ENCODE measurements at places on chromosomes 12 and 14.

DNA sequence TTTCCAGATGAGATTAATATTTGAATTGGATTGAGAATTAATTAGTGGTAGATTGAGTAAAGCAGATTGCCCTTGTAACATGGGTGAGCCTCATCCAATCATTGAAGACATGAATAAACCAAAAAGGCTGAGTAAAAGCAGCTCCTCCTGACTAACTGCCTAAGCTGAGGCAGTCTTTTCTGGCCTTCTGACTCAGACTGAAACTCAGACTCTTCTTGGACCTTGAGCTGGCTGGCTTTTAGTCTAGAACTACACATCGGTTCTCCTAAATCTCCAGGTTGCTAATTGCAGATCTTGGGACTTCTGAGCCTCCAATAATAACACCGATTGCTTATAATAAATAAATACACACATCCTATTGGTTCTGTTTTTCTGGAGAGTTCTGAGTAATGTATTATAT lies 24.0 kb downstream of the FKBP11 start:
- no peak for DNase-seq

DNA sequence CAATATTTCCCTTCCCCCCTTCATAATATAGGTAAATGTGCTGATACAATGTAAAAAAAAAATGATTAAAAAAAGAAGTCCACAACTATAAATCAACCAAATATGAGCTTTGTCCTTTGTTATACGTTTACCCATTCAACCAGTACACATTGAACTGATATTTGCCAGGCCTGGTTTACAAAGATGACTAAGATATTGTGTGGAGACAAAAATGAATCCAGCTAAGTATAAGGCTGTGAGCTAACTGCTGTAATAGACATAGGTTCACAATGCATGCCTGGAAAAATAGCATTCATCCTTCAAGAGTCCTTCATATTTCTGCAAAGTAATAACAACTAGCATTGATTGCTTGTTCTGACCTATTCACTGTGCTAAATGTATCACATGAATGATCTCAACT lies 6.9 kb downstream of the C12orf56 start:
- DNase-seq, result no peak

- DNase-seq, result no peak
These were observed 18.6 kb downstream of the AICDA start for GRCh38 chr12:8594072-8594471.

DNA sequence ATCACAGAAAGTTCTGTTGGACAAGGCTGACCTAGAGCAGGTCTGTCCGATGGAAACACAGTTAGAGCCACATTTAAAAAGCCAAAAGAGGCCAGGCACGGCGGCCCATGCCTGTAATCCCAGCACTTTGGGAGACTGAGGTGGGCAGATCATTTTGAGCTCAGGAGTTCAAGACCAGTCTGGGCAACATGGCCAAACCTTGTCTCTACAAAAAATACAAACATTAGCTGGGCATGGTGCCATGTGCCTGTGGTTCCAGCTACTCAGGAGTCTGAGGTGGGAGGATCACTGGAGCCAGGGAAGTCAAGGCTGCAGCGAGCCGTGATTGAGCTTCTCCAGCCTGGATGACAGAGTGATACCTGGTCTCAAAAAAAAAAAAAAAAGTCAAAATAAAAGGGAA lies 14.9 kb downstream of the UBE3B start:
- no peak for DNase-seq

DNA sequence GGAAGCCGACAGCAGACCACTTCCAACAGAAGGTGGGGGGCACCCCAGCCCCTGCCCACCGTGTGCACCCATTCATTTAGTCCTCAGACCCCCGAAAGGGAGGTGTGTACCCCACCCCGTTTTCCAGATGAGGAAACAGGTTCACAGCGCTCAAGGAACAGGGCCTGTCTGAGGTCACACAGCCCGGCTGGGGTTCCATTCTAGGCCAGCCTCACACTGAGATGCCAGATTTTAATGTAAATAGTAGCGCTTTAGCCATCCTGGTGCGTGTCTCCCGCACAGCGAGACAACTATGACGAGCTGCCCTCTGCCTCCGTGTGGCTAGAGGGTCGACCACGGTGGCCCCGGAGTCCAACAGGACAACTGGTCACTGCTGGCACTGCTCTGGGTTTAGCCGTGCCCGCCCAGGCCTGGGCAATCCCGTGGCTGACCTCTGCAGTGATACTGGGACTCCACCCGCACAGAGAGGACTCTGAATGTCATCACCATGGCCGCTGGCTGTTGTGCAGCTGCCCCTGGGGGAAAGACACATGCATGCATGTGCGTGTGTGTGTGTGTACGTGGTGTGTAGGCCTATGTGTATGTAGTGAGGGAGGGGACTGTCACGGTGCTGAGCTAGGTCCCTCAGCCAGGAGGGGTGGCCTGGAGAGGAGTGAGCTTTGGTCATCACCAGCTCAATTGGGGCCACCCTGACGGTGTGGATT lies 31.6 kb downstream of the BEGAIN start:
- no peak for DNase-seq

- no peak for DNase-seq
These were observed 956.6 kb downstream of the LRFN5 start for GRCh38 chr14:42563313-42563712.

GRCh38 chr12:93855261-93855660 lies 178.1 kb downstream of the CRADD start:
- DNase-seq, result no peak

GRCh38 chr12:2283480-2283879 lies 230.7 kb downstream of the CACNA1C start:
- no peak for DNase-seq

GRCh38 chr14:61355892-61356325 lies 34.5 kb downstream of the PRKCH start:
- DNase-seq, result peak; percentile 2

DNA sequence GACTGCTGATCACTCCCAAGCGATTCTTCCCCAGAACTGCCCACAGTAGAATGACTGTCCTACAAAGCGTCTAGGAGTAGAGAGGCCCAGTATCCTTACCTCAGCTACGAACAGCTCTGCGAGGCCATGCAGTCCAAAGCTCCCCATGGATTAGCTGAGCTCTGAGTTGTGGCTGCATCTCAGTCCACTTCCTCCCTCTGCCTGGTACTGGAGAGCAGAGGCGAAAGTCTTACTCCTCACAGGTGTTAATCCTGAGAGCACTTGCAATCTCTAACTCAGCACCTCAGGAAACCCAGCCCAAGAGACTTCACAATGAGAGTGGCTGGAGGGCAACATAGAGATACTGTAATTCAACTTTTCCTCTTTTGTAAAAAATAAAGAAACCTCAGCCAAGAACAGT lies 493.1 kb downstream of the BCAT1 start:
- no peak for DNase-seq

GRCh38 chr14:23577710-23578392 lies 739 bp downstream of the JPH4 start:
- no peak for DNase-seq

GRCh38 chr12:52245962-52246569 lies 13.0 kb downstream of the KRT7 start:
- DNase-seq, result no peak

DNA sequence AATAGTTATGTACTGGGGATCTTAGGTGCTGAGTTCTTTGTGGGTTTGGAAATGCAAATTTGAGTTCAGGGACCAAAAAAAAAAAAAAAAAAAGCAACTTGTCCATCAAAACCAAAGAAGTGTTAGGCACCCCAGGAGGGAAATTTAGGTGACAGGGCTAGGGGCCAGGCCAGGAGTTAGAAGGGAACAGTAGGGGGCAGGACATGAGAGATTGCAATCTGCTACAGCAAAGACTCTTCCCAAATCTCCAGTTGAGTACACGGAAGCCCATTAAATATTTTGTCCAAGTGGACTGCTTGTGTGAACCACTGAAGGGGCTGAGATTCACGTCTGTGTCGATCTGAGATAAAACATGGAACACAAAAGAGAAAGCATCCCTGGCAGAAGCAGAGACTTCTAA lies 52.8 kb downstream of the TSPAN19 start:
- DNase-seq, result no peak

GRCh38 chr14:23025151-23025814 lies 9.4 kb downstream of the PSMB5 start:
- no peak for DNase-seq

GRCh38 chr14:35949920-35950513 lies 123.9 kb downstream of the BRMS1L start:
- DNase-seq, result no peak

- no peak for DNase-seq
These were observed 62.5 kb upstream of the TSPAN8 start for GRCh38 chr12:71220260-71220659.

- no peak for DNase-seq
These were observed 113.5 kb downstream of the MNAT1 start for GRCh38 chr14:60848066-60848465.

- DNase-seq, result no peak
These were observed 46.1 kb downstream of the STX2 start for GRCh38 chr12:130792821-130793553.

DNA sequence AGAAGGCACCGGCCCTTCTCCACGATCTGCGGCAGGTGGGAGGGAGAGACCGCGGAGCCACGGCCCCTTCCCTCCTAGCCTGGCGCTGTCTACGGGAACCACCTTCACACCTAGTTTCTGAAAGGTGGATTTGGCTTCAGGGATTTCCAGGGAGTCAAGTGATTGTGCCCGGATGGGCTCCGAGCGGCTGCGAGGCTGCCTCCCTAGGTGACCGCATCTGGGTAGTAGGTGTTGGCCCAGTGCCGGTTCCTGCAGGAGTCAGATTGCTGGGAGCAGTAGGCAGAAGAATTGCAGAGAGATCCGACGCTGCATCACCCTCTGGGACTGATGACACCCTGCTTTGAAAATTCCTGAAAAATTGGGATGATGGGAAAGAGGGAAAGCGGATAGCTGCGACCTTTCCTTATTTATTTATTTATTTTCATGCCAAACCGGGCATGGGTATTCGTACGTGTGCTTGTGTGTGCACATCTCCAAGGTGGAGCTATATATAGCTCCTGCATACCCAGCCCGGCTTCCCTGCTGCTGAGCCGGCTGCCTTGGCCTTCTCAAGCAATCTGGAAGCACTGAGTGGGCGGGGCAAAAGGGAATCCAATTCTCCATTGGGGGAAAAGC lies 1.1 kb downstream of the CNTN1 start:
- no peak for DNase-seq

GRCh38 chr12:67035121-67035520 lies 234.0 kb upstream of the CAND1 start:
- DNase-seq, result no peak

GRCh38 chr14:89432226-89432625 lies 15.2 kb upstream of the FOXN3 start:
- DNase-seq, result no peak

GRCh38 chr12:52585066-52585465 lies 11.4 kb upstream of the KRT74 start:
- DNase-seq, result no peak

GRCh38 chr12:9049520-9050133 lies 60.3 kb downstream of the KLRG1 start:
- DNase-seq, result no peak

DNA sequence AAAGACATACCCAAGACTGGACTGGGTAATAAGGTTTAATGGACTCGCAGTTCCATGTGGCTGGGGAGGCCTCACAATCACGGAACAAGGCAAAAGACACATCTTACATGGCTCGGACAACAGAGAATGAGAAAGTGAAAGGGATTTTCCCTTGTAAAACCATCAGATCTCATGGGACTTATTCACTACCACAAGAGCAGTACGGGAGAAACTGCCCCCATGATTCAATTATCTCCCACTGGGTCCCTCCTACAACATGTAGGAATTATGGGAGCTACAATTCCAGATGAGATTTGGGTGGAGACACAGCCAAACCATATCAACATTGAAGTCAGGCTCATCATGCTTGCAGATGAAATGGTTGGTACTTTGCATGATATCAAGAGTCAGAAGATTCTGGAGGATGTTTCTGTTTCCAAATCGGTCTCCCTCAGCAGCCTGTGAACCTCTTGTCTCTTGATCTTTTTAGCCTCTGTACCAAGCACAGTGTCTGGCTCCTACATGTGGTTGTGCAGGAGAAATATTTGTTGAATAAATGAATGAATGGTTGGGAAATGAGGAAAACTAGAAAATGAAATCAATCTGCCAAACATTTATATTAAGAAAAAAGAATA lies 98.6 kb downstream of the VRK1 start:
- no peak for DNase-seq

DNA sequence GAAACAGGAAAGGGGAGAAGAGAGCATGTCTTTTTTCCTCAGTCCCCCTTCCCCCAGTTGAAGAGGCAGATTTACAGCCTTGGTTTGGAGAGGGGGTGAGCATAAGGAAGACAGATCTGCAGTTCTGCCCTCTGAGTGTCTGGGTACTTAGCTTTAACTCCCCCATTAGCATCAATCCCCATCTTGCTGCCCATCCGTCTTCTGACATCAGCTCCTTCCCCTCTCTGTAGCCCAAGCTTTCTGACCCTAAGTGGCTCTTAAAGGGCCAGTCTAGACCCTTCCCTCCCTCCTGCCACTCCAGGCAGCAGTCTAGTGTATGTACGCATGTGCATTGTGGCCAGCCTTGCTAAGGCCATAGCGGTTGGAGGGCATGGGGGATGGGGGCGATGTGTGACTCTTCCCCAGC lies 7.3 kb downstream of the GPR84 start:
- DNase-seq, result no peak

DNA sequence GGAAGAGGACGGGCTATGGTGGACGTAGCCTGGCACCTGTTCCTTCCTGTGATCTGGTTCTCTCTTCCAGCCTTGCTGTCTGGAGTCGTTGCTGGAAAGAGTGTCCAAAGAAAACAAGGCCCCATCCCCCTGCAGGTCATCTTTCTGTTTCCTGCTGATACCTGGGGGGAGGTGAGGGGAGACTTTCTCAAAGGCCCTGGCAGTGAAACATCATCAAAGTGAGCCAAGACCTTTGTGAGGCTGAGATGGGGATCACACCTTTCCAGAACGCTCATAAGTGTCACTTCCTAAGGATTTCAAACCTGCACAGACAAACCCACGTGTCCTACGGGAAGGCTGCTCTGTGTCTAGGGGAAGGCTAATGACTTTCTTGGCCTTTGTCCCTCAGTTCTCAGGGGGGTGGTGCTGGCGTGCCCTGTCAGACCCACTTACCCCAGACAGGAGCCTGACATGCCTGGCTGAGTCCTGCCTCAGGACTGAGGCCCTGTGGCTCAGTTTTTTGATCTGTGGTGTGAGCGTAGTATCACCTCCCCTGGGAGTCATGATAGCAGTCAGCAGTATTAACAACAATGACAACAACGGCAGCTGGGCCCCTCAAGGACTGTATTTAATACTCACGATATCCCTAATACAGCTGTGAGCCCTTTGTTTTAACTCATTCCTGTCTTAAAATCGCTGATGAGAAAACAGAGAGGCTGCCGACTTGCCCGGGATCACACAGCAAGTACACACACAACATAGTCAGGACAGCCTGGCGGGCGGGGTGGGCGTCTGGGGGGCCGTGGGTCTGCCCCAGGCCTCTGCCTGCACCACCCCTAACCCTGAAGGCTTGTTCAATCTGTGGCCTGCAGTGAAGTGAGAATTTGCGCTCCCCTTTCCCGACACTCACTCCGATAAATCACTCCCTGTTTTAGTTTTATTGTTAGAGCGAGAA lies 235.2 kb downstream of the SLC41A2 start:
- no peak for DNase-seq
